ENCODE measurements at places on chromosomes 3 and 15.

DNA sequence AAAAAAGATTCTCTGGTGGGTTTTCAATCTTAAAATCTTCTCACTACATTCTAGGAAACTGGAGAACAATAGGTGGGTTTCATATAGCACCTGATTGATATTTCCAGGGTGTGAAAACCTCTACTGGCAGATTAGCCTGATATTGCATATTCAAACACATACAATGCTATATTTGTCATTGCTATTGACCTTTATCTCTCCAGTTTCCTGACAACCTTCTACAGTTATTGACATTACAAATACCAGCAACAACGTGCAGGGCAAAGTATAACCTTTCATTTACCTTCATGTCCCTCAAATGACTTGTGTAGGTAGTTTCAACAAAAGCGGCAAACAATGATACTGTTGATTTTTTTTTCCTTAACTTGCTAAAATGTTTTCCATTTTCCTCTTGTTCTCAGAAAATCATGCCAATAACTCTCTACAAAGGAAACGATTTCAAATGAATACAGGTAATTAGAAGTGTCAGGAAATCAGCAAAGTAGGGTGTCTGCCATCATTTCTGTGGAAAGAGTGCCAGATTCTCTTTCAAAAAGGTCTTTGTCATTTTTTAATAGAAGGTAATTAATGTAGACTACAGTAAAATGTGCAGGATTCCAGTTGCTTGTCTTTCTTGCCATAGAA, 72.6 kb upstream of the CDIN1 start:
- DNase-seq, result no peak

GRCh38 chr3:54901906-54902685, 25.8 kb downstream of the LRTM1 start:
- DNase-seq, result no peak

DNA sequence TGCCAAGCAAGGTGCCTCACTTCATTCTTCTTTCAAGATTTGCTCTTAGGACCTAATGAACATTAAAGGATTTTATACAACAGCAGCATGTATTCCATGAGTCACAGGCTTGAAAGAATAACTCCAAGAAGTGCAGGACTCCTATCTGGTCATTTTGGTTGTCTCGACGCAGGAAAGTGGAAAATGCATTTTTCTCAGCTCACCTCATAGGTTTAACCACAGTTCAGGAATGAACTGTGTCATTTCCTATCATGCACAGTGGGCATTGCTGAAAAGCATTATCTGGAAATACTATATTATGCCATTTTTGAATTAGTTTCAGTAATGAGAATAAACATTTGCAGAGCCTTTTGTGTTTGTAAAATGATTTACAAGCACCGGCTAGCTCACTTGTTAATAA, 98.7 kb upstream of the BFSP2 start:
- DNase-seq, result peak; percentile 77

DNA sequence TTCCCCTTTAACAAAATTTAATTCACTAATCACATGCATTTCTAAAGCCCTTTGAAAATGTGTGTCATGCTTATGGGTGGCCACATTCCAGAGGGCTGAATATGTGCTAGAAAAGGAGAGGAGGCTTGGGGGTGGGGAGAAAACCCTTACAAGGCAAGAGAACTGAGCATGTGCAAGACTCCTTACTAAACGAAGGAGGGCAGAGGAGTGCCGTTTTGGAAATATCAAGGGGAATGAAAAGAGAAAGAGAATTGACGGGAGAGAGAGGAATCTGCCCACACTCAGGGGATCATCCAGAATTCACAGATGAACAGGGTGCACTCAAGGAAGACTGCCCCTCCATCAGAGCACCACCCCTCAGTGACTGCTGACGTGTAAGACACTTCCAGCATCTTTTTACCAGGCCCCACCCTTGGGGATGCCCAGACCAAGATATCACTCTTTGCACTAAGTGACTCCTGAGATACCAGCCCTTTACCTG, 37.9 kb upstream of the TSC22D2 start:
- DNase-seq, result peak; percentile 98

- peak; percentile 43 for DNase-seq
These were observed 87.8 kb downstream of the RSL24D1 start for GRCh38 chr15:55108858-55109518.

DNA sequence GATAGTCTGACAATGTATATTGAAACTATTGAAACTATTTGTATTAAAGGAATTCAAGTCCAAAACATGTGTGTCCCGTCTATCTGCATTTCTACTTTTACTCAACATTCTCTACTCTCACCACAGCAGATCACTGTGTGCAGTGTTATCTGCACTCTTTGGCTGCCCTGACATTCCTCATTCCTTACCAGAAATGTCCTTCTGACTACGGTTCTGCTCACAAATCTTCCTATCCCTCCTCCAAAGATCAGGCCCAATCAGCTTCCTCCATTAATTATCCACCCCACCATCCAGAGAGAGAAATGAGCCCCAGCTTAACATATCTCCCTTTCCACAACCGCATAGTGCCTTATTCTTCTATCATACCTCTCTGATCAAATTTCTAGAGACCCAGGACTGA, 94.7 kb downstream of the TBL1XR1 start:
- DNase-seq, result peak; percentile 80

DNA sequence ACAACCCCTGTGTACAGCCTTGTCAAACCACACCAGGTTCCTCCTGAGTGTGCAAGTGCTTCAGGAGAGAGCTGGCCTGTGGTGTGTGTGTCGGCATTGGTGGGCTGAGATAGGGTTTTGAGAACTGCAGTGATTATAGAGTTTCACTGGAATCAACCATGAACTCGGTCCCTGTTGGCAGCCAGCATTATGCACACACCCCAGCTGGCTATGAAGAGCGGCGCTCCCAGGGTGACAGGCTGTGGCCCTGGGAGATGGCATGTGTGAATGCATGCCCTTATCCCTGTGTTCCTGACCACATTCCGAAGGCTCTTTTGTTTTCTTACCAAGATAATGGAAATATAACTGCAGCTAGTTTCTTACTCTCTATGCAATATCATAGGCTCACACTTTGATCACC, 101.8 kb downstream of the SNRK start:
- no peak for DNase-seq

DNA sequence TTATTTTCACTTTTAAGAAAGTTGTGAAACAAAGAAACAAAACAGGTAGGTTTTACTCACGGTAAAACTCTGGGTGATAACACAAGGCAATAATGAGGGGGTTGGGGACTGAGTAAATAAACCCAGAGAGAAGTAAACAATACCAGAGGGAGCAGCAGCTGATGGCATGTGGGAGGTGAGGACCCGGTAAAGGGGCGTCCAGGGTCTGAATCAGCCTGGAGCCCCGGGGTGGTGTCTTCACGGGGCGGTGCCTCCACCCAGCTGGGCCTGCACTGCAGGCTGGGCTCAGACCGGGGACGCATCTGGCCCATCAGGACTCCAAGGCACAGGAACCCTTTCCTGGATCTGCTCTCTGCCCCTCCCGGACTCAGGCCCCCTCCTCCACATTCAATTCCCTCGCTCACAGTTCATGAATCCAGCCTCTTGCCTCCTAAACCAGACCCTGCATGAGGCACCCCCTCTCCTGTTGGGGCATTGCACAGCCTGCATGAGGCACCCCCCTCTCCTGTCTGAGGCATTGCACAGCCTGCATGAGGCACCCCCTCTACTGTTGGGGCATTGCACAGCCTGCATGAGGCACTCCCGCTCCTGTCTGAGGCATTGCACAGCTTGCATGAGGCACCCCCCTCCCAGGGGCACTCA, 73.9 kb upstream of the MFGE8 start:
- DNase-seq, result no peak

GRCh38 chr3:84141571-84141970, 817.2 kb upstream of the CADM2 start:
- no peak for DNase-seq

DNA sequence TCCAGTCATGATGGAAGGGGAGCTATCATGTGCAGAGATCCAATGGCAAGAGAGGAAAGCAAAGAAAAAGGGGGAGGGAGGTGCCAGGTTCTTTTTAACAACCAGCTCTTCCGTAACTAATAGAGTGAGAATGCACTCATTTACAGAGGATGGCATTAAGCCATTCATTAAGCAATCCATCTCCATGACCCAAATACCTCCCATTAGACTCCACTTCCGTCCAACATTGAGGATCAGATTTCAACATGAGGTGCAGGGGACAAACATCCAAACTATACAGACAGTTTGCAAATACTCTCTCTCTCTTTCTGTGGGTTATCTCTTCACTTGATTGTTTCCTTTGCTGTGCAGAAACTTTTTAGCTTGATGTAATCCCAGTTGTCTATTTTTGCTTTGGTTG, 21.2 kb downstream of the ZDHHC23 start:
- DNase-seq, result peak; percentile 68

DNA sequence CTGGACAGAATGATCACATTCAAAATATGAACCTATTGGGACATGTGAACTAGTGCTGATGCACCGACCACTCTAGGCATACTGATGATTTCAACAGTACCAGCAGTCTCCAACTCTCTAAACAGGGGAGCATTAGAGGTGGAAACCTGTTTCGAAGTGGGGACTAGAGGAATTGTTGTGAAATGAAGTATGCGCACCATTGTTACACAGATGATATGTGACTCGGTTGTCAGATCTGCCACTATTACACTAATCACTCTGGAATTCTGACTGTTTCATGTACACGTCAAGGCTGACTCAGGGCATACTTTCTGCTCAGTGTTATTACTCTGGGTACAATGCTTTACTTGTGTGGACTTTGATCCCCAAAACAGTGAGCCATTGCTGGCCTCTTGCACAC, 198.2 kb upstream of the UBE2E2 start:
- peak; percentile 87 for DNase-seq

DNA sequence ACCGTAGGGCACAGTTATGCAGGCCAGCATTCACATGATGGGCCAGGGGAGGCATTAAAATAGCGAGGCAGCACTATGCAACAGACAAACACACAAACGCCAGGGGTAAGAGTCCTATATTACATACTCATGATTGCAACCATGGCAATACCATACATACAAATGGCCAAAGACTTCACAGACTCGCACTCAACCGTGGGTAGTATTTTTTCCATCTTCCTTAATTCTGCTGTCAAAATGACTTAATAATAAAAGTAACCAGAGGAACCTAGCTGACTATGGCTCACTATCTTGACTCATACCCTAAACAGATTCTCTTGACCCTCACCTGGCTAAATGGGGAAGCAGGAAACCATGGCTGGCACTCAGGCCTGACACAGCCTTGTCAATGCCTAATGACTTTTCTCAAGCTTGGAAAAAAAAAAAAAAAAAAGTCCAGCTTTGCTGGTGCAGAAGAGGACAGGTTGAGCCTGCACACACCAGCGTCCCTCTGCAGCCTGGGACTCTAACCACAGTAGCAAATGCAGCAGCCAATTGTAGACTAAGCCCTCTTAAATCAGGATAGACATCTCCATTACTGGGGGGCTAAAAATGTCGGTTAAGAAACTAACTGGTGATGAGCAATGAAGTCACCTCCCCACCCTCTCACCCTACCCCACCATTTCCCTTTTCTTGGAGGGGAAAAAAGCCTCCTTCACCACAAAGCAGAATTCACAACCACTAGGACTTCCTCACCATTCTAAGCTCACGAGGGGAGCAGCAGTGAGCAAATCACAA, 23.1 kb downstream of the CCDC12 start:
- DNase-seq, result no peak

DNA sequence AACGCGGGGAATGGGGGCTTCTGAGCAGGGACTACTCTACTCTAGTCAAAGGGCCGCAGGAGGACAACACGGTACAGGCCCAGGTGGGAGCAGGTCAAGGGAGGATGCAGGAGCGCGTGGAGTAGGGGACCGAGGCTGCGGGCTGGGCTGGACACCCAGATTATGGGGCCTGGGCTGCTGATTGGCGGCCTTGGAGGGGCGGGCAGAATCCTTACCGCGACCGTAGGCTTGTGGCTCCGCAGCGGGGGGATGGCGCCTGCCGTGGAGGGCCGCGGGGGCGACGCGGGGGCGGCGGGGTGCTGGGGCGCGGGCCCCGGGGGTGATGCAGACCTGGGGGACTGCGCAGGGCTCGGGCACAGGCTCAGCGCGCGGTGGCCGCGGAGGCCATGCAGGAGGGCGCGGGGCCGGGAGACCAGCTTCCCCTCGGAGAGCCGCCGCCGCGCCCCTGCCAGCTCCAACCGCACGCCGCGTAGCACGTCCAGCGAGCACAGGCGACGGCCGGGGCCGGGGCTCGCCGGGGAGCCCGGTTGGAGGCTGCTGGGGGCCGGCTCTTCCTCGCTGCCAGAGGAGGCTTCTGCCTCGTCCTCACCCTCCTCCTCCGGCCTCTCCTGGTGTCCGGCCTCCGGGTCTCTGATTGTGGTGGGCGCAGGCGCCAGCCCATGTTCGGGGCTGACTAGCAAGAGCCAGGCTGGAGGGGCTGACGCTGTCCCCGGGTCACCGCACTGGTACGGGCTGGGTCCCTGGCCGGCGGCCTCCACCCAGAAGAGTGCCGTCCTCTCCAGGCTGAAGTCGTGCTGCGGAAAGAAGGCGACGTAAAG, 12.9 kb downstream of the UBAP1L start:
- DNase-seq, result no peak

DNA sequence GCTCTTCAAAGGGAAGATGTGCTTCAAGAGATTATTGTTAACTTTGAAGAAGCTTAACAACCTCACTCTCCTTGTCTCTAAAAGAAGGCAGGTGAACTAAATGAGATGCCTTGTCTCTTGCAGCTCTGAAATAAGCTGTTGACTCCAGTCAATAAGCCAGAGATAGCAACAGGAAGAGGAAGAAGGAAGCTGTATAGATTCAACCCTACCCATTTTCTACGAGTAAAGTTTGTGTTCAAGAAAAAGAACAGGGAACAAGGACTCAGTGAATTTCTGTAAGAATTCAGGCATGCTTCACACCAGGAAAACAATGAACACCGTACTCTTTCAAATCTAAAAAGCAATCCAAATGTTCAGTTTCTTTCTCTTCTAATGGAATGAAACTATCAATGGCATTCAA, 503.5 kb downstream of the MAGI1 start:
- DNase-seq, result no peak

DNA sequence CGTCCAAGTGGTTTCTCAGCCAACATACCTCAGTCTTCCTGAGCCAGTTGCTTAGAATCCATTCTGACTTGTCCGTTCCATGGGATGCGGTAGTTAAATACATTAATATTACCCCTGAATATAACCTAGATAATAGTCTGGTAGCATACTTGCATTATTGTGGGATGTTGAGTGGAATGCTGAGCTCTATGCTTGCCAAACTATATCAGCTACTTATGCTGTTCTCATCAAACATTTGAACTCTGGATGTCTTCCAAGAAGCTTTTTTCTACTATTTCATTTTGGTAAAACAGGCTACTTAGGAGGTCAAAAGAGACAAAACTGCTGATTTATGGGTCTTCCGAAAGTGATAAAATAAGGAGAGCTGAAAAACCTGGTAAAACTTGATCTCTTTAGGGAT, 429.5 kb downstream of the NAALADL2 start:
- peak; percentile 82 for DNase-seq

DNA sequence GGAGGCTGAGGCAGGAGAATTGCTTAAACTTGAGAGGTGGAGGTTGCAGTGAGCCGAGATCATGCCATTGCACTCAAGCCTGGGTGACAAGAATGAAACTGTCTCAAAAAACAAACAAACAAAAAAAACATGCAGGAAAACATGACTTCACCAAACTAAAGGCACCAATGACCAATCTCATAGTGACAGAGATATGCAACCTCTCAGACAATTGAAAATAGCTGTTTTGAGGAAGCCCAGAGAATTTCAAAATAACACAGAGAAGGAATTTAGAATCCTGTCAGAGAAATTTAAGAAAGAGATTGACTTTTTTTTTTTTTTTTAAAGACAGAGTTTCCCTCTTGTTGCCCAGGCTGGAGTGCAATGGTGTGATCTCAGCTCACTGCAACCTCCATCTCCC, 26.1 kb downstream of the NCBP2 start:
- DNase-seq, result no peak

- no peak for DNase-seq
These were observed 1.2 kb upstream of the SPICE1 start for GRCh38 chr3:113516115-113516505.

Measured in iris pigment epithelial cell (primary cell).